ENCODE measurements at places on chromosomes 16 and 17.

GRCh38 chr17:34420254-34420766, 57.3 kb upstream of the CCL1 start:
- H3K4me1 ChIP-seq = peaks cover 13% of the 10 kb centered on the region
- no peaks in the 10 kb centered on the region for H3K27me3 ChIP-seq
- H3K36me3 ChIP-seq = no peaks in the 10 kb centered on the region
- DNase-seq = peak; percentile 85

DNA sequence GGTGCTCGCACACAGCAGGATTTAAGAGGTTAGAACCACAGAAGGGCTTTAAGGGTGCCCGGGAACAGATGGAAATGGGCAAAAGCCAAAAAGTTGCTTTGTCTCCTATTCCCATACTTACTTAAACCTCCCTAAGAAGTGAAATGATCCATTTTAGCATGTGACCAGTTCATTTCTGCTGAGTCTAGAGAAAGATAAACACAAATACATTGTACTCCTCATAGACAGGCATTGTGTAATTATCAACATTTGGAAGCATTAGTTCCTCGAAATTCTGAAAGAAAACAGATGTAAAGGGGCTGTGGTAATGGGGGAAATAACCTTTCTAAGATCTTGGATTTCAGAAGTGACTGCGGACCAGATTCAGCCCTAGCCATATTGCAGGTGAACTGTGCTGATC, 178.3 kb downstream of the CYB561 start:
- no peak overlapping the region for H3K27ac ChIP-seq
- no peak overlapping the region for H3K4me3 ChIP-seq
- H3K4me1 ChIP-seq = no peaks in the 10 kb centered on the region
- DNase-seq = no peak

DNA sequence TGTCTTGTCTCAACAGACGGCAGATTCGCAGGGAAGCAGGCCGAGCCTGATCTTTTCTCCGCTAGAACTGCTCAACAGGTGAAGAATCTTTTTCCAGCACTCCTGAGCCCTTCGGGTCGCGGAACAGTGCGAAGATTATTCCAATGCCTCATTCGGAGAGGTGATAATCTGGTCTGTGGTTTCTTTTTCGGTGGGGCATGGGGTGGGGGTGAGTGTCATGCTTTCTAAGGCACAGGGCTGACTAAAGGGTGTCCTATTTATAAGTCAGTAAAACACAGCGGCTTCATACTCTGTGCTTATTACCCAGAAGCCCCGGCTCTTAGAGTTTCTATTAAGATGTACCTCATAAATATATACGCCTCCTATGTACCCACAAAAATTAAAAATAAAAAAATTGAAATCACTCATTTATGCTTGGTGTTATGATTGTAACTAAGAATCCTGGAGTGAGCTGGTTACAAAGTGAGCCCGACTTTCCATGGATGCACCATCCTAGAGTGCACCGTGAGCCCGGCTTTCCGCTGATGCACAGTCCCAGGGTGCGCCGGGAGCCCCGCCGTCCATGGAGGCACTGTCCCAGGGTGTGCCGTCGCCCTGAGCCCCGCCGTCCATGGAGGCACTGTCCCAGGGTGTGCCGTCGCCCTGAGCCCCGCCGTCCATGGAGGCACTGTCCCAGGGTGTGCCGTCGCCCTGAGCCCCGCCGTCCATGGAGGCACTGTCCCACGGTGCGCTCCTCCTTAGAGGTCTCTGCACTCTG, 164.9 kb downstream of the IRX3 start:
- no peak for DNase-seq
- no peak overlapping the region for H3K4me3 ChIP-seq
- peak overlapping the region; percentile 72 for H3K27ac ChIP-seq
- H3K4me1 ChIP-seq = peaks cover 50% of the 10 kb centered on the region
- H3K27me3 ChIP-seq = no peaks in the 10 kb centered on the region

DNA sequence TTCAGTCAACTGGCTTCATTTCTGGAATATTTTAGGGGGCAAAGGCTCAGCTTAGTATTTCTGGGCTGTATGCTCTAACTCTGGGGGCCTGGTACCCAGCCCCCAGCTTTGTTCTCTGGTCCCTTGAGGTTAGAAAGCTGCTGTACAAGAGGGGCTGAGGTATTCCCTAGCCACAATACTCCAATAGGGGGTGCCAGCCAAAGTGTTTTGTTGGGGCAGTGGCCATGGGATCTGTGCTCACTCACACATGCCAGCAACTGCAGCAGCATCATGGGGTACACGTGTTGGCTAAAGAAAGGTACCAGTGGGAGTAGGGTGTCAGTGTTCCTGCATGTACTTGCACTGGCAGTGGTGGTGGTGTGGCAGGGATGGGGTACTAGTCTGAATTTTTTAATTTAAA, 257.3 kb downstream of the CA10 start:
- no peaks in the 10 kb centered on the region for H3K4me1 ChIP-seq
- H3K4me3 ChIP-seq = no peak overlapping the region
- no peak overlapping the region for H3K27ac ChIP-seq
- H3K27me3 ChIP-seq = peaks cover under 1% of the 10 kb centered on the region

- DNase-seq = no peak
- H3K4me3 ChIP-seq = no peak overlapping the region
- no peaks in the 10 kb centered on the region for H3K4me1 ChIP-seq
- H3K27ac ChIP-seq = no peak overlapping the region
- no peaks in the 10 kb centered on the region for H3K36me3 ChIP-seq
- no peaks in the 10 kb centered on the region for H3K27me3 ChIP-seq
Observed at GRCh38 chr16:86377251-86378022, 132.9 kb upstream of the FOXF1 start.

DNA sequence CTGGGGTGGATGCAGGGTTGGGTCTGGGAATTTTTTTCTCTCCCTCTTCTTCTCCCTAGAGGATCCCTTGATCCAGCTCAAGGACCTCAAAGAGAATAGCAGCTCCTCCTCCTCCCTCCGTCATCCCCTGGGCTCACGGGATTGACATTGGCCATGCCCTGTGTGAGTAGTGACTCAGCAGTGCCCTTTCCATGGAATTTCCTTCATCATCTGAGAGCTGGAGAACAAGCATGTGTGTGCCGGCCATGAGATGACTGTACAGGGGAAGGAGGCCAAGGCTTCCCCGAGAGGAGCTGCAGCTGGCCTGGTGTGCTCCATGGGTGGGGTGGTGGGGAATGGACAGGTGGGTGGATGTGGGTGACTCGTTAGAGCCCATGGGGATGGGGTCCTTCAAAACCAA, 8.9 kb upstream of the WSCD1 start:
- H3K4me1 ChIP-seq = no peaks in the 10 kb centered on the region
- no peak overlapping the region for H3K4me3 ChIP-seq
- DNase-seq = no peak
- no peaks in the 10 kb centered on the region for H3K36me3 ChIP-seq
- H3K27ac ChIP-seq = no peak overlapping the region
- peaks cover 12% of the 10 kb centered on the region for H3K27me3 ChIP-seq

DNA sequence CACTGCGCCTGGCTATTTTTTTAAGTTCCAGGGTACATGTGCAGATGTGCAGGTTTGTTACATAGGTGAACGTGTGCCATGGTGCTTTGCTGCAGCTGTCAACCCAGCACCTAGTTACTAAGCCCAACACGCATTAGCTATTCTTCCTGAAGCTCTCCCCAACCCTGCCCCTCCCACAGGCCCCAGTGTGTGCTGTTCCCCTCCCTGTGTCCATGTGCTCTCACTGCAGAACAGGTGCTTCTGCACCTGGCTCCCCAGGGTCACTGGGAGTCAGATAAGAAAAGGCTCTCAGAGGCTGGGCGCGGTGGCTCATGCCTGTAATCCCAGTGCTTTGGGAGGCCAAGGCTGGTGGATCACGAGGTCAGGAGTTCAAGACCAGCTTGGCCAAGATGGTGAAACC, 6.2 kb downstream of the HASPIN start:
- no peaks in the 10 kb centered on the region for H3K27me3 ChIP-seq
- H3K36me3 ChIP-seq = peaks cover 47% of the 10 kb centered on the region
- H3K27ac ChIP-seq = no peak overlapping the region
- H3K4me1 ChIP-seq = peaks cover 30% of the 10 kb centered on the region

DNA sequence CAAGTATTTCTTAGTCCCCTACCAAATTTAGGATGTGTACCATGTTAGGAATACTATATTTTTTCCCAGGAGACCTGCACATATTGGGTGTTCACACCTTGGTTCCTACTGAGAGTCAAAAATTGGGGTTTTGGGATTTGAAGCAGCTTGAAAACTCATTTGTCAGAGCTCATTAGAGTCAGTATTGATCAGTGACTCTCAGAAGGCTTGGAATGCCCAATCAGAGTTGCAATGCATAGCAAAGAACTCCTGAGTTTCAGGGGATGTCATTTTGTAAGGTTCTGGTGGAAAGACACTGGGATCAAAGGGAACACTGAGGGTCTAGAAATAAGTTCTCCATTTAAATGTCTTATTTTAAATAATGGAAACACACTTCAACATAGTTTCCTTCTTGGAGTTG, 5.1 kb downstream of the HLF start:
- H3K4me3 ChIP-seq = no peak overlapping the region
- no peaks in the 10 kb centered on the region for H3K36me3 ChIP-seq
- no peaks in the 10 kb centered on the region for H3K4me1 ChIP-seq
- no peak for DNase-seq
- no peak overlapping the region for H3K27ac ChIP-seq

GRCh38 chr16:3509470-3509928, 8.7 kb downstream of the CLUAP1 start:
- peaks cover 46% of the 10 kb centered on the region for H3K36me3 ChIP-seq
- peaks cover 8% of the 10 kb centered on the region for H3K4me1 ChIP-seq
- H3K27ac ChIP-seq = 0 out of 2 replicates have a peak overlapping the region, but pooled peaks have one; percentile 39
- peak; percentile 71 for DNase-seq
- no peak overlapping the region for H3K4me3 ChIP-seq

DNA sequence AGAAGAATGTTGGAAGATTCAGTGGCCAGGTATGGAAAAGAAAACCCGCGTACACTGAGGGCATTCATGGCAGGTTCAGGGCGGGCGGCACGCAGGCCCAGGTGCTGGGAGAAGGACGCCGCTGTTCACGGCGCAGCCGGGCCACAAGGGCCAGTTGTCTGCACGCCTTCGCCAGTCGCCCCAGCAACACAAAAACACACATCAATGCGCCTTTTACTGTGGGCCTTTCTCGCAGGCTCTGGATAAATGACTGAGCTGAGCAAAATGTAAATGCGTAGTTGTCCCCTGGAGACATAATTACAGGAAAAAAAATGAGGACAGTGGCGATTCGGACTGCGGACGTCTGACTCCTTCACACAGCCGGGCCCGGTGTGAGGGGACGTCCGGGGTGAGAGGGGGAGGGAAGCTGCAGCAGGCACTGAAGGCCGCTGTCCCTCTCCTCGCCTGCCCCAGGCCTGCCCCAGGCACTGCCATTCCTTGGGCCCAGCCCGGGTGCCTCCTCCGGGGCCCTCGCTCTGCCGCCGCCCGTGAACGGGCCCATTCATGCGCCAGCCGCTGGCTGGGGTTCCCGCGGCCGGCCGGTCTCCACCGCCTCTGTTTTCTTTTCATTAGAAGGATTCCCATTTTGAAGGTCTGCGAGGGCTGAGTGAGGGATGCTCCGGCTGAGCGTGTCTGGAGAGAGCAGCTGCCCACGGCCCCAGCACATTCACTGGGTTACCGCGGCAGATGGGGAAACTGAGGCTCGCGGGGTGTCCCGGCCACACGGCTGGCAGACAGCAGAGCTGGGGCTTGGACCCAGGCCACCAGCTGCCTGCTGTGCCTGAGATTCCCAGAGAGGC, 6.5 kb upstream of the ZNF469 start:
- no peak overlapping the region for H3K4me3 ChIP-seq
- no peaks in the 10 kb centered on the region for H3K36me3 ChIP-seq
- DNase-seq = no peak
- no peak overlapping the region for H3K27ac ChIP-seq
- H3K27me3 ChIP-seq = no peaks in the 10 kb centered on the region

DNA sequence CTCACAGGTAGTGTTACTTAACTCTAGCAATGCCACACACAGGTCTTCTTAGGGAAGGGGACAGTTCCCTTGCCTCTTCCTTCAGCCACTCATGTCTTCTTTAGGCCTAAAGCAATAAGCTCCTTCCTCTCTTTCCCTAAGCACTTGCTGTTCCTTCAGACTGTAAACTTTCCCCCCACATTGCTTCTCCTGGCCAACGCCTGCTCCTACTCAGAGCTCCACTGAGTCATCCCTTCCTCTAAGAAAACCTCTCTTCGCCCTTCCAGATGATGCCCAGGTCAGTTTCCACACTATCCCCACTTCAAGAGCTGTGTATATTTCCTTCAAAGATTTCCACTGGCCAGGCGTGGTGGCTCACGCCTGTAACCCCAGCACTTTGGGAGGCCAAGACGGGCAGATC, 12.5 kb upstream of the EPOP start:
- H3K4me3 ChIP-seq = no peak overlapping the region
- no peak overlapping the region for H3K27ac ChIP-seq
- no peaks in the 10 kb centered on the region for H3K27me3 ChIP-seq
- H3K4me1 ChIP-seq = no peaks in the 10 kb centered on the region

DNA sequence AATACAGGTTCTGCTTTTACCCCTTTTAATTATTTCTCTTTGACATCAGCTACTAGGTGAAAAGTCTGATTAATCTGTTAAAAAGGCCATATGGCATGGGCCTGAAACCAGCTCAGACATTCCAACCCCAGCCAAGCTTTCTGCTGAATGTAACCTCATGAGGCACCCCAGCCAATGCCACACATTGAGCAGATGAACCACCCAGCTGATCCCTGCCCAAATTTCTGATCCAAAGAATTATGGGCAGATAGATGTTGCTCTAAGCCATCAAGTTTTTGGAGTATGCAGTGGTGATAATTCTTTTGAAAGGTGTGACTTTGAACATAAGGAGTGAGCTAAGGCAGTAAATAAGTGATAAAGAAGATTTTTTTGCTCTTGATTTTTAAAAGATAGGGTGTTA, 177.6 kb upstream of the AXIN2 start:
- no peak overlapping the region for H3K27ac ChIP-seq
- H3K4me1 ChIP-seq = peaks cover 18% of the 10 kb centered on the region
- no peak overlapping the region for H3K4me3 ChIP-seq
- DNase-seq = no peak
- H3K27me3 ChIP-seq = no peaks in the 10 kb centered on the region

DNA sequence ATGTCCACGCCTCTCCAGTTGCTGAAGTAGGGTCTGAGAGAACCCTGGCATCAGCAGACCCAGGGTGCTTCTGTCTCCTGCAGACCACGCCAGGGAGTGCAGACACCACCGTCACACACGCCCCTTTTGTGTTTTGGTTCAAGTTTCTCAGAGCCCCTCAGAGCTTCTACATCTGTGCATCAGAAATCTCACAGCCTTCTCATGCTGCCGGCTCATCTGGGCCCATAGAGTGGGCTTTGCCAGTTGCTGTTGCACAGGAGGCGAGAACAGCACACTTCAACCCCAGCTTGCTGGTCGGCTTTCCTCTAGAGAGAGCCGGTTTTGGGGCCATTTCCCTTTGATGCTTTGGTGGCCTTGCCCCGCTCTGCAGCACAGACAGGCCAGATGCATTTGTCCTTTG, 60.9 kb downstream of the PDPK1 start:
- H3K27me3 ChIP-seq = no peaks in the 10 kb centered on the region
- H3K4me3 ChIP-seq = no peak overlapping the region
- peaks cover 44% of the 10 kb centered on the region for H3K36me3 ChIP-seq
- H3K4me1 ChIP-seq = peaks cover 7% of the 10 kb centered on the region

GRCh38 chr17:43019418-43019817, 2.8 kb downstream of the VAT1 start:
- no peak overlapping the region for H3K4me3 ChIP-seq
- peaks cover 6% of the 10 kb centered on the region for H3K27me3 ChIP-seq
- H3K4me1 ChIP-seq = peaks cover 23% of the 10 kb centered on the region
- peaks cover 5% of the 10 kb centered on the region for H3K36me3 ChIP-seq
- H3K27ac ChIP-seq = no peak overlapping the region
